Activated CD4-positive, alpha-beta T cell treated with anti-CD3 and anti-CD28 coated beads, Interleukin-2, Interleukin-4, amounts not matched to agents 100 ng/mL and 50 ng/mL, durations not matched to agents 16 hours and 8 hours (primary cell): ENCODE measurements at places on chromosomes 12 and 14.

- no peak for DNase-seq
Measured at GRCh38 chr12:3152892-3153291, 75.7 kb downstream of the TSPAN9 start.

DNA sequence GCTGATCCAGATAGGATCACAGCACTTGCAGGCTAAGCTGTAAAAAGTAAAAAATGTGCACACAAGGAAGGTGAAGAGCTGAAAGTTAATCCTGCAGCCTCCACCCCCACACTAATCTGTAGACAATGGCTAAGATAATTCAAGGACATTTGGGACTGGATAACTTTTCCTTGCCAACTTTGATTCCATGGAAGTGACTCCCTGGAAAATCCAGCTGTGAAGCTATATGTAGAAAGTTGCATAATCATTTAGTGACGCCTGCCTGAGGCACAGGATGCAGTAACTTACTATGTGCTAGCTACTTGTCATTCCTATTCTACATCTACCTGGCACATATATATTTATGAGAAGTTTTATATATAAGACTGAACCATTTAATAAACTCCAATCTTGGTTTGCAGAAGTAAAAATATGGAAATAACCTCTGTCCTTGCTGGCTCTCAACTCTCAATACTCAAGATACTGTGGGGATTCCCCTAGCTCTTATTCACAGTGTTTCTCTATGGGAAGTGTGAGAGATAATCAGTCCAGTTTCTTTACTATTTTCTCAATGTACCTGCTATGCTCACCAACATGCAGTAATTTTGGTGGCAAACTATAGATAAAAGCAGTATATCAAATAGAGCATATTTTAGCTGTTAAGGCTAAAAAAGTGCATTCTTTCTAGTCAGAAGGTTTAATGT, 14.8 kb downstream of the LDHB start:
- DNase-seq: no peak

DNA sequence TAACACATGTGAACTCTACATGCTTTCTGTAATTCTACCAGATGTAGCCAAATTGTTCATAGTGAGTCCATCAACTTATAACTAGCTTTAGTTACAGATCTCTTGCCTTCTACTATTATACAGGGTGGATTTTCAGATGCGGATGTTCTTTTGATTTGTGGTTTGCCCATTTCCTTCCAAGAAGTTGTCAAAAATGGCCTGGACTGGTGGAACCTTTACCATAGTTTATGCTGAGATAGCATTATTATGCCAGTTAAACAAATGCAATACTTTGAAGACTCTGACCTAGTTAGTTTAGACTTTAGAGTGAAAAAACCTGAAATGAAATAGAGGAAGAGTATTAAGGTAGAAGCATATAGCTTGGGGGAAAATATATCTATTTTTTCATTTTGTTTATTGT, 27.4 kb upstream of the CFL2 start:
- DNase-seq: no peak

GRCh38 chr14:59482541-59483331, 1.5 kb downstream of the L3HYPDH start:
- DNase-seq: no peak

GRCh38 chr12:124412646-124413015, 117.7 kb downstream of the RFLNA start:
- no peak for DNase-seq

GRCh38 chr12:88944397-88944796, 364.1 kb upstream of the KITLG start:
- DNase-seq: no peak

GRCh38 chr12:84619053-84619571, 293.5 kb downstream of the SLC6A15 start:
- DNase-seq: no peak

- no peak for DNase-seq
Measured at GRCh38 chr12:84455598-84455997, 457.0 kb downstream of the SLC6A15 start.

DNA sequence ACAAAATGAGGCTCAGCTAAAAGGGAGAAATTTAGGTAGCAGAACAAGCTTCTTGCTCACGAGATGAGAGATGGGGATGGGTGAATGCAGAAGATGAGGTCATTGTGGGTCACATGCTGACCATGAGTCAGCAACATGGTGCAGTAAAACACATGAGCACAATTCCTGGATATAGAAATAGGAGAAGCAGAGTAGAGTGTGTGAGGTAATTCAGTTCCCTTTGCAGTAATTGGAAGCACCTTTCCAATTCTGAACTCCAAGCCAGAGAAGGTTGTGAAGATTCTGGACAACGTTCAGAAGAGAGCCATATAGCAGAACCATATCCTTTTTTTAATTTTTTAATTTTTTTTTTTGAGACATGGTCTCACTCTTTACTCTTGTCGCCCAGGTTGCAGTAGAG, 62.0 kb upstream of the LMNTD1 start:
- no peak for DNase-seq

- DNase-seq: no peak
Measured at GRCh38 chr12:19615384-19615725, 176.1 kb downstream of the AEBP2 start.

DNA sequence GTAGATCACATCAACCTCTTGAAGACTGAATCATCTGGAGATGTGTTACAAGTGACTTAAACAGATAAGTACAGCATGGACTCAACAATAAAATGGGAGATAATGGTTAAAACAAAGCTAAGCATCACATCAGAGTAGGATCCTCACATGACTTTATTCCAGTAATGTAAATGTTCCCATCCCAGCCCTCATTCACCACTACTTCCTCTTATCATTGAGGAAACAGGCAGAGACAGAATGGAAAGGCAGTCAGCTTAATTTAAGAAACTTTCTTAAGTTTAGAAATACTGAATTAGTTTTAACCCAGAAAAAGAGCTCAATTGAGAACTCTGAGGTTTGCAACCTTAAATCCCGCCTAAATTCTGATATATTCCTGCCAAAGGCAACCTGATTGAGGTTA, 1.2 kb upstream of the ALG10 start:
- DNase-seq: no peak

DNA sequence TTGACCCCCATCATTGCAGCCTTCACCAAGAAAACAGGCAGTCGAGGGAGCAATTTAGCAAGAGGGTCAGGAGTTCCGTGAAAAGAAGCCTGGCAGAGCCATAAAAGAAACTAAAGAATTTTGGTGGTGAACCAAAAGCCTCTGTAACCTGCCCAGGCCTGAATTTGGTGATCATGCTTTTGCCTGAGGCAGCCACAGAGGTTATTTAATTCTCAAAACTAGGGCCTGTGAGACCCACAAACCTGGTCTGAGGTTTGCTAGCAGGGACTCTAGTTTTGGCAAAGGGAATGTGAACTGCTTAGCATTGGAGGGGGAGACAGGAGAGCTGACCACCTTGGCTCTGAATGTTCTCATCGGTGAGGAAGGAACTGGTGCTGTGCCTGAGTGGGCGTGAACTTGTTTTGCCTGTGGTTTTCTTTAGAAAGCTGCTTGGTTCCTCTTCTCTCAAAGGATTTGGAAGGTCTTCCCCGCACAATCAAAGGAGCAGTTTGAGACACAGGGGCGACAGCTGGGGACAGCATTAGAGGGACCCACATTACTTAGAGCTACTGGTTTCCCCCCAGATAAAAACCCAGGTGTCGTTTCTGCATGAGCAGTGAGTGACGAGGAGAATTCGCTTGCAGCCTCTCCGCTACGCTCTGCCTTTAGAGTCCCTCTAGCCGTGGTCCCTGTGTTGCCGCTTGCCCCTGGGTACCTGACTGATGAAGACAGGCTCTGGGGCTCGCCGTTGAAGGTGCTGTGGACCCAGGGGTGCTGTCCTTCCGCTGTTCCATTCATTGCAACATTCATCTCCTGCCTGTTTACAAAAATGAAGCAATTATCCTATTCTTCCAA, 12.6 kb upstream of the WNT5B start:
- no peak for DNase-seq

- no peak for DNase-seq
Measured at GRCh38 chr12:119772431-119772830, 104.5 kb downstream of the PRKAB1 start.

GRCh38 chr14:96089401-96089800, 50.2 kb downstream of the C14orf132 start:
- DNase-seq: no peak

DNA sequence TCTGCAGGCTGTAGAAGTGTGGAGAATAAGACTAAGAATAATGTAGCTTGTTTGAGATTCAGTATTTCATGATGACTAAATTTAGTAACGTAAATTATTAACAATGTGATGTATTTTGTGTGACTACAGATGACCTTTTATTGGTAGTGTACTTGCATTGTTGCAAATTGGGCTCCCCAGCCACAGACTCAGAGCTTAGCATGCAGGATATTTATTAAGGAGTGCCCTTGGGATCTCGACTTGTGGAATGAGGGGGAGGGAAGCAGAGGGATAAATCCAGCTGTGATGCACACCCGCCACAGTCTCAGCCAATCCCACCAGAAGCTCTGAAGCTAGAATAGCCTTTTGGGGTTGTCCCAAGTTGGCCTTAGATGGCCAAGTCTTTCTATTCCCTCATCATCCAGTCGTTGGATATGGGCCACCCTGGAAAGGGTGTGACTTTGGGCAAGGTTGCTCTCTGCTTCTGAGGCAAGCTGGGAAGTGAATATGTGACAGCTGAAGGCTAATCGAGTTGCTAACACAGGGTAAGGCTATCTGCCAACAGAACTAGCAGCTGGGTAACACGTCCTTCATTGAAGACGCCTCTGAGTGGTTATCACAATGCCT, 42.1 kb upstream of the USP44 start:
- DNase-seq: no peak

- peak; percentile 52 for DNase-seq
Measured at GRCh38 chr12:71938728-71939385, at the start of gene TPH2. Gene TPH2, plus strand, starts transcription at chr12:71938845. Its CDS starts 142 bp downstream, at chr12:71938987.

GRCh38 chr12:103958621-103959020, 7.1 kb upstream of the TDG start:
- no peak for DNase-seq

GRCh38 chr12:130977046-130977742, 23.5 kb downstream of the ADGRD1 start:
- DNase-seq: no peak

DNA sequence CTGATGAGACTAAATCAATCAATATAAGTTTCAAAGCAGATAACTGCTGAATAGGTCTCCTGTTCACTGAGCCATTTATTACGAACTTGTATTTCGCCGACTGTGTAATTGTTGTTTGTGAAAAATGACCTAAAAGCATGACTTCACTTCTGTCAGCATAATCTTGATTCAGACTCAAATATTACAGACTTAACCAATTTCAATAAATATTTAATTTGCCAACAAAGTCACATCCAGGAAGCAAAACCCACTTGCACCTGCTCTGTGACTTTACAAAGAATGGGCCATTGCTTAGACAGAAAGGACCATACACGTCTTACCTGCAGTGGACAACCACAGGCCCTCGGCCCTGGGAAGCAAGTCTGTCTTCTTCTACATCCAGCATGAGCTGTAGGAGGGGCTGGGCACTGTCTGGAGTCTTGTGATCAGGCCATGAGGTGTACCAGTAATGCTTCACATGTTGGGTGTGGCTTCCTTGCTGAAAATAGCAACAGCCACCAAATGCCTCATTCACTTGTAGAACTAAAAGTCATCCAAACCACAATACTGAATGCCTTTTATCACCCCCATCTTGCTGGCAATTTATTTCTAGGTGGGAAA, 23.5 kb upstream of the PTPRB start:
- no peak for DNase-seq

DNA sequence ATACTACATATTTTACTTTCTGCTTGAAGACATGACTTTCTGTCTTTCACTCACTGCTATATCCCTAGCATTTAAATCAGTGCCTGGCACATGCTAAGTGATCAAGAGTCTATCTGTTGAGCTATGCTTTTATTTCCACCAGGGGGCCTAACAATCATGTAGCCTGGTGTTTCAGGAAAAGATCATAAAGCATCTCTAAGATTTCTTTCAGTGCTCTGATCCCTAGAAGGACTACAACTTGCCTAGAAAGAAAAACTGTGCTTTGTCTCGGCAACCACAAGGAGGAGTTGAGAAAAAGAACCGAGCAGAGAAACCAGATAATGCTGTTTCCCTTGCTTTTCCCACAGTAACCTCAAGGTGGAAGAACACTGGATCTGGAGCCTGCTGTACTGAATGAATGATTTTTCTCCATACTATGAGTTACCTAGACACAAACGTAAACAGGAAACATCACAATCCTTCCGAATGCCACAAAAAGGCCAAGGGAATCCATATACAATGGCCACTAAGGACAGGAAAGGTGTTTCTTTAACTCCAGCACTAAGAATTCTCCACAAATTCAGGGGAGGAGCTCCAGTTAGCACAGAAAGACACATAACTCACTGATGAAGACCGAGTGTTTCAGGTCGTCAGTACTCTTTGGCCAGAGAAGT, 1.2 kb downstream of the CRY1 start:
- DNase-seq: peak; percentile 70
